Right renal cortex interstitium (tissue), 3 donors: ENCODE measurements at places on chromosomes 16 and 17. TPM values are rescaled to one million over a fixed set of nuclear protein-coding genes. Genes with fewer than 3 reads are reported as not detected.

The ANKRD40CL gene
- polyA plus RNA-seq = not detected

The HP gene
- 0.51 TPM for polyA plus RNA-seq

- no peak for DNase-seq
These were observed 19.9 kb upstream of the NAGS start for GRCh38 chr17:43984521-43984920.

DNA sequence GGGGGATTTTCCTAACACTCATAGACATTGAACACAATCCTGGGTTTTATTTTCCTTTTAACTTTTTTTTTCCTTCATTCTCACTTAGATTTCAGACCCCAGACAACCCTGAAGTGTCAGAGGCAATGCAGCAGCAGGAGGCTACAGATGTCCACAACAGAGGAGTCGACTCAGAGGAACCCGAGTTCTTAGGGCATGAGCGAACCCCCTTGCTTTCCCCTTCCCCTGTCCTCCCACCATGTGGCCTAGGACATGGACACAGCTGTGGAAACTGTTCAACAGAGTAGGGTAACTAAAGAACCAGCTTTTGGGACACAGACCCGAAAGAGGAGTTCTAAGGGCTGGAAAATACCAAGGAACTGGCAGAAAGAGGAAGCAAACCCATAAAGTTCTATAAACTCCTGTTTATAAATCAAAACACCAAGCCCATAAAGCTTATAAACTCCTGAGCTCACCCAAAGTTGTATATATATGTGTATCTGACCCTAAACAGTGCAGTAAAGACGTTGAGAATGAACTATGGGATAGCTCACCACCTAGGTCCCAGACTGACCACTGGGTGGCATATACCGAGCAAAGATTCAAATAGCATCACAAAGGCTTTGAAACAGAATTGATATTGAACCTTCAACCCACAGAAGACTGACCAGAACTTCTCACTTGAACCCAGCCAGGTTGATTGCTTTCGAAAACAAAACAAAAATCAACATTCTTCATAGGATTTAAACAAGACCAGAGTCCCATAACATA lies 33.9 kb downstream of the CMTM4 start:
- DNase-seq = no peak

GRCh38 chr16:14056970-14057369 lies 14.1 kb upstream of the MRTFB start:
- no peak for DNase-seq
